ENCODE measurements at places on chromosomes 3 and 15. TPM values are rescaled to one million over a fixed set of nuclear protein-coding genes. Genes with fewer than 3 reads are reported as not detected.

The GALNT15 gene
- 0.53 TPM for total RNA-seq

The DTWD1 gene
- total RNA-seq = 7.9 TPM

The TATDN2 gene
- 8.2 TPM for total RNA-seq

The NANOGP8 gene
- not detected for total RNA-seq

The MAP1A gene
- 0.26 TPM for total RNA-seq

The GOLGA8M gene
- total RNA-seq = 0.13 TPM

GRCh38 chr15:52288051-52288942 lies 7.3 kb downstream of the MYO5C start:
- peak; percentile 98 for DNase-seq

- no peak for DNase-seq
Measured at GRCh38 chr15:58437531-58438105, 5.8 kb downstream of the LIPC start.

DNA sequence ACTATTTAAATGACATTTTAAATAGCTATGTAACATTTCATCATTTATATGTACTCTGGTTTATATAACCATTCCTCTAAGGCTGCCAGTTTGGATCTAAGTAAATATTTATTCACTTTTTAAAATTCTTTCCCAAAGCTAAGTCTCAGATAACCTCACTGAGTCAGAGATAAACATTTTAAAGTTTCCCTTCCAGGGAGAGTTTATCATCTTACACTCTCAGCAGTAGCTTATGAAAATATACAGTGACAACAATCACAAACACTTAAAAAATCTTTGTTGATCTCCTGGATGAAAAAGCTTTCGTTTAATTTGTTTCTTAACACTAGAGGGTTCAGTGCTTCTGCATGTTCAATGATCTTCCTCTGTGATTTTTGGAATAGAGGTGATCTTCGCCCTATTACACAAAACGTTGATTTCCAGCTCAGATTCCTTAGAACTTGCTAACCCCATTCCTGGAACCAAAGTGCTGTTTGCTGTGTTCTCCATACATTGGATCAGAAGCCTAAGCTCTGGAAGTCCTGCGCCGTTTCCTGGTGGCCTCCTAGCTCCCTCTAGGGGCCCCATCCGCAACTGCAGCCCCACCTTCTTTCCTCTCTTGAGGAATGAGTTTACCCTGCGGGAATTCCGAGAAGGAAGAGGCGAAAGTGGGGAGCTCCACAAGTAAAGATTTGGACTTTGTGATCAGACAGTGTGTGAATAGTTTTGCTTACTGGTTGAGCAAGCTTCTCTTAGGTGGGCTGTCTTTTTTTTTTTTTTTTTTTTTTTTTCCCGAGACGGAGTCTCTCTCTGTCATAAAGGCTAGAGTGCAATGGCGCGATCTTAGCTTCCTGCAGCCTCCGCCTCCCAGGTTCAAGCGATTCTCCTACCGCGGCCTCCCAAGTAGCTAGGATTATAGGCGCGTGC lies 29.3 kb upstream of the SACM1L start:
- peak; percentile 66 for DNase-seq

DNA sequence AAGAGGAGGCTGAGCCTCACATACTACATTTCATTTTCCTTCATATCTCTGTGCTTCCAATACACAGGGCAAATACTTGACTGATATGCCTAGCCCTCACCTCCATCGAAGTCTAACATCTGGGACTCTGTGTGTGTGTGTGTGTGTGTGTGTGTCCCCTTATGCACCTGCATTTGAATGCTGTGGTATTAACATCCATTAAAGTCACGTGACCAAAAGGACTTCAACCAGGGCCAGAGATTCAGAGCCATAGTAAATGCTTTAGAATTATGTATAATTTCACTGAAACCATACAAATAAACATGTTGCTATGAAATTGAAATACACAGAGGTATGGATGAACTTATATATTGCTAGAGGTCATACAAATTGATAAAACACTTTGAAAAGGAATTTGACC lies 165.8 kb upstream of the SEMA6D start:
- no peak for DNase-seq

GRCh38 chr3:183340222-183340621 lies 87.2 kb downstream of the B3GNT5 start:
- no peak for DNase-seq

DNA sequence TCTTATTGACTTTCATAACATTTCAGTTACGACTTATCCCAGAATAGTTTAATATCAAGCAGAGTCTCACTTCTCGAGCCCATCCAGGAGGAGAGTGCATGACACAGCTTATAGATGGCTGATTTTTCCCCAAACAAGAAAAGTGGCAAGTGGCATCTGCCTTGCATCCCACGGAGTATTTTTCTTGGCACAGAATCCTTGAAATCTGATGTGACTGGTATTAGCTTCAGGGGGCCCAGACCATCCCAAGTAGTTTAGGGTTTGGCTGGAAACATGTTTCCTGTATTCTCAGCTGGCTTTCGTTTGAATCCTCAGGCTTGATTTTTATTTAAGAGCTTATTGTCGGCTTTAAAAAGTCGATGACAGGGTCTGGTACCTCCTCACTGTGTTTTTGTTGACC lies 20.7 kb upstream of the FBXL22 start:
- DNase-seq = no peak

All from bronchial epithelial cell (primary cell).